Inflammatory macrophage treated with lipopolysaccharide for 1 hour (primary cell): ENCODE measurements at places on chromosomes 12 and 14.

DNA sequence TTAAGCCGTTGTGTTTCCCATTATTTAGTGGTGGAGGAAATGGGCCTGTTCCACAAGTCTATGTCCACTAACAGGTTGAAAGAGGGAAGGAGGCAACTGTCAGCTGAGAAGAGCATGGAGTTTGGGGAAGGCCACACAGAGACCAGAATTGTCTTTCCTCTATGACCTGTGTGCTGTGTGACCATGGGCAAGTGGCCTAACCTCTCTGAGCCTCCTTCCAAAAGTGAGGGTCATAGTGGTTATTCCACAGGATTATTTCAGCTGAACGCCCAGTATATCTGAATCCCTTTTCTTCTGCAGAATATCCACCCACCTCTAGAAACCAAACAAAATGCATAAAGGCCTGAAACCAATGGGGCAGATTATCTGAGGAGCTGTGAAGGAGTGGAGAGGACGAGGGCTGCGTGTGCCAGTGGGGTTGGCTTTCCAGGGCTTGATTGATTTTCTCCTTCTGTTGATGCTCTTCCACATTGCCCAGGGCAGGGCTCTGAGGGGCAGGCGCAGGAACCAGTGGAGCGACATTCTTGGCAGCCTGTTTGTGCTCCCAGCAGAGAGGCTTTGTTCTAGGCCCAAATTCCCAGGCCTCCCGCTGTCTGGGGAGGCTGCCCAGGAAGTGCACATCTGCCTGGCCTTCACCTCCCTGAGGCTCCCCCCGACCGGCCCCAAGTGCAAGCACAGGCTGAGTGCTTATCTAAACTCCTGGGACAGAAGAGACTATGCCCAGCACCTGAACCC, 452.7 kb downstream of the BCL11B start:
- DNase-seq = no peak

- DNase-seq = no peak
Observed at GRCh38 chr12:33357181-33357580, 82.4 kb downstream of the SYT10 start.

- no peak for DNase-seq
Observed at GRCh38 chr14:68578597-68578996, 214.3 kb downstream of the ZFP36L1 start.

GRCh38 chr14:67618617-67619063, 1.1 kb upstream of the ARG2 start:
- peak; percentile 68 for DNase-seq

DNA sequence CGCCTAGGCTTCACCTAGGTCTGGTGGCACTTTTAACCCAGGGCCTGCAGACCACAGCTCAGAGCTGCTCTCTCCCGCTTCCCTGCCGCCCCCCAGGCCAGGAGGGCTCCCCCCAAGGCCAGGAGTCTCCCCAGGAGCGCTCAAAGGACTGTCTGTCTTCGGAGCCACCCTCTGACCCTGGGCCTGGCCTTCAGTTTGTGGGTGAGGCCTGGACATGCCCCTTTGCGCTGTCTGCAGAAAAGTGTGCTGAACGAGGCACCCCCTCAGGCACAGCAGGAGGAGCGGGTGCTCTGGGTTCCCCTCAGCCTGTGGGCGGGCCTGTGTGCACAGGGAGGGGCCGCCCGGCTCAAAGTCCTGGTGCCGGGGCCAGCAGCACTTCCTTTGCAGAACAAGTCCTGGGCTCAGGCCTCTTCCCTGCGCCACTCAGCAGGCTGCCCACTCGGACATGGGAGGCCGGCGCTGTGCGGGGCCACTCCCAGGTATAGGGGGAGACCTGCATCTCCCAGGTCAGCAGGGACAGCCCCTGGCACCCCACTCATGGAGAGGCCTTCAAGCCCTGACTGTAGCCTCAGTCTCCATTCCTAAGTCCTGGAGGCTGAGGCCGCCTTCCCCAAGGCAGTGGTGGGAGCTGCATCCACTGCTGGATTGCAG, 14.3 kb downstream of the DEGS2 start:
- DNase-seq = no peak

DNA sequence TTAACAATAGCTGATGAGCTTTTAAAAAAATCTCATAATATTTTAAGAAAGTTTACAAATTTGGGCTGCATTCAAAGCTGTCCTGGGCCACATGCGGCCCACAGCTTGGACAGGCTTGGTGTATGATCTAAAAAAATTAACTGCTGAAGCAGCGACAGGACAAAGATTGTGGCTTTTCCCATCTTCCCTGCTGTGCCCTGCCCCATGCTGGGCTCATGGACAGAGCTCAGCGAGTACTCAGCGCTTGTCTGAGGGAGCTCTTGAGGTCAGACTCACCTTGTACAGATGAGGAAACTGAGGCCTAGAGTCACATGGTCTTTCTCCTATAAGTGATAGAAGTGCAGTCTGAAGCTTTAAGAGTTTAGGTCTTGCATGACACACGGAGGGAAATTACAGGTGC, 15.0 kb downstream of the EVL start:
- DNase-seq = no peak

- DNase-seq = no peak
Observed at GRCh38 chr12:27844366-27845090, 64.5 kb upstream of the MANSC4 start.

DNA sequence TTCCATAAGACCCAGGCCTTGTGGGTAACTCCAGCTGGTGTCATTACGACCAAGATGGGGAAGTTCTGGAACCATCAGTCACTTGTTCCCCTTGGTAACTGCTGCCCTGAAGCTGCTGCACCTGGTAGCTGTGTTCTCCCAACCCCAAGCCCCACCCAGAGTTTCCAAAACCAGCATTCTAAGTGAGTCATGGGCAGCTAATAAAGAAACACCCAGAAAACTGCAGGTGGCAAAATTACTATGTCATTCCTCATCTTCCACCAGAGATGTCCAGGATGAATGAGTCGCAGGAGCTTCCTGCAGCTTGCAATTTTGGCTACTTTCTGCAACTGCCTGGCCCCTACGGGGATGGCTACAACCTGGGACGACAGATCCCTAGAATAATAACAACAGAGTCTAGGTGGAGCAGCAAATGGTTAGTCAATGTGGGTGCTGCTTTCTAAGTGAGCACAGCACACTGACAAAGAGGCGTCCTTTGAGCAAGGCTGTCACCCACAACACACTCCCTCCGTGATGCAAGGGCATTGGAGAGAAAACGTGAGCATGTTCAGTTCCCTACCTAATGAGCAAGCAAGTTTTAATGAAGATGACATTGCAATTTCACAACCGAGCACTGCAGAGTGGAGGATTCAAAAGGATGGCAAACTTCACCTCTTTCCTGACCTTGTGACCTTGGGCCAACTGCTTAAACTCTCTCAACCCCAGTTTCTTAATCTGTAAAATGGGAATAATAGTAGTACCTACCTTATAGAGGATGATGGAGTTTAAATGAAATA, 301.4 kb upstream of the NOS1 start:
- DNase-seq = no peak

DNA sequence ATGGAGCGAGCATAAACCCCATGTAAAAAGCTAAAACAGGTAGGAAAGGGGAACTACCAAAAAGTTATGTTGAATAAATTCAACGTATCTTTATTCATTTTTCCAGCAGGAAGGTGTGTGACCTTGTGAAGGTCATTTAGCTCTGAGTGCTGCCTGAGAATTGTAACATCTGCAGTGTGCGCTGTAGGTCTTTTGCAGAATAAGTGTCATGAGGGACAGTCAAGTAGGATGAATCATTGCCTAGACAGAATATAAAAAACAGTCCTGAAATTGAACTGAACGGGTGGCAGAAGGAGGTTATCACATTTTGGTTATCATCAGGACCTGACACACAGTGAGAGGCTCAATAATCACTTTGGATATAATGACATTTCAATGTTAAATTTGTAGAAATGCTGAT, 334.8 kb upstream of the NOVA1 start:
- DNase-seq = no peak

- DNase-seq = no peak
Observed at GRCh38 chr12:57568838-57569237, 19.0 kb downstream of the KIF5A start.
